ENCODE measurements at places on chromosomes 12 and 14.

DNA sequence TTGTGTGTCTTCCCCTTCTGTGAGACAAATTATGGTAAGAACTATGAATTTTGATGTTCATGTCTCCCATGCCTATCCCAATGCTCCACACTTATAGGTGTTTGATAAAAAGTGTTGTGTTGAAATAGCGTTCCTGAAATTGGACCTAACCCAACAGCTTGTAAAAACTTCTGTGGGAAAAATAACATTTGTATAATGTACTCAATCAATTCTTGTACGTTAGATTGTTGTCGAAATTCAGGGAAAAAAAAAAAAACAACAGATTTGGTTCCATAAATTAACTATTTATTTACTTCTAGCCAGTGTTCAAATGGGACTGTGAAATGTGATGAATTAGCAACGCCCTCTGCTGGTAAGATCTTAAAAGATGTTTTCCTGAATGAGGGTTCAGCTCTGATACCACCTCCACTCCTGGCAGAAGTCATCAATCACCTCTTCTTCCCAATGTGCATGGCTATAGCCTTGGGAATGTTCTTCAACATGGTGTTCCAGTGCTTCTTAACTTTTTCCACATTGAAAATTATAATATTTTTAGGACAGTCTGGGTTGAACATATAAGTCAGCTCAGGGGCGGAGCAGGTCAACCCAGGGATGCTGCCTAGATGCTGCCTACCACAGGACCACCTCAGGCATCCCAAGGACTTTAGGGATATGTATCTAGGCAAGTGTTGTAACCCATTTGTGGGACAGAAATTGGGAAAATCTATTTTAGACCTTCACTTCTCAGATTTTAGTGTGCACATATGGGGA, 170.6 kb downstream of the OTOGL start:
- DNase-seq = no peak

GRCh38 chr14:61347826-61348443, 26.6 kb downstream of the PRKCH start:
- no peak for DNase-seq

DNA sequence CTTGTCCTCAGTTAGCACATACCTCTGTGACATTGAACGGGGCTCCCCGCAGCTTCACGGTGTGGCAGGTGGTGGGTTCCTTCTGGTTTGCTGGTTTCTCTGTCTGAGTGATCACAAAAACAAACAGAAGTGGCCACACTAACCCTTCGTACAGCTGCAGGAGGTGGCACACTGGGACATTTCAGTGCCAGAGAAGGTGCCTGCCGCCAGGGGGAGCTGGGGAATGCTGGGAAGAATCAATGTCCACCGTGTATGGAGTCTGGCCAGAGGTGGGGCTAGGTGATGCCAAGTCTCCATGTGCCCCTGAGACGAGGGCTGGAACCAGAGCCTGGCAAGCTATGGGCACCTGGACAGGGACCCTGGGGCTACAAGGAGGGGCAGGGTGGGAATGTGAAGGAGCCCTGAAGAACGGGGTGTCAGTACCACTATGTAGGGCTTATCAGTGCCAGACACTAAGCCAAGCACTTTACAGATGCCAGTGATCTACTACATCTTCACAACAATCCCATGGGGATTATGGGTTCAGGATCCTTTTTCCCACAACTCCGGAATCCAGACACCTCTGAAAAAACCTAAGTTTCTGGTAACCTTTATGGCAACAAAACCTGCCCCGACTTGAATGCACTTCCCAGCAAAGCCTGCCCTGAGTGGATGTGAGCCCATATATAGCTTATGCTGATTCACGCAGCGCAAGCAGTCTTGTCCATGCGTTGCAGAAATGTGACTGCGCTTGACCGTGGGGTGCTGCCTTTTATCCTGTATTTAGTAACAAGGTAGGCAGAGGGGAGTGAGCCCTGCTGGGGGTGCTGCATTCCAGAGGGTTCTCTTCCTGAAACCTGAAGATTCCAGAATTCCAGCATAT, 10.8 kb downstream of the RBM19 start:
- no peak for DNase-seq

DNA sequence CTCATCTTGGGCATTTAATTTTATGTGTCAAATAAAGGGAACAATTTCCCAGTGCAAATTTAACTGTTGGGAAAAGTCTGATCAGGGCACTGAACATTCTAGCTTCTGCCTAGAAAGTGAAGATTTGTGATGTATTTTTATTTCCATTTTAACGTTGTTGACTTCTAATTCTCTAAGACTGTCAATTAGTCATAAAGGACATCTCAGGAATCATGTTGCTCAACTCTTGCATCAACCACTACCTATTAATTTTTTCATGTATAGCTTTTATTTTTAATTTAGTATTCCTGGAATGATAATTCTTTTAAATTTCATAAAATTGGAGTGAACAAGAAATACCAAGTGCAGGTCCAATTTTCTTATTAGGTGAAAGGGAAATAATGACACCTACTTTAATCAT, 87.9 kb upstream of the METAP2 start:
- no peak for DNase-seq

- DNase-seq = peak; percentile 51
Measured at GRCh38 chr12:101859664-101860607, 17.4 kb upstream of the DRAM1 start.

DNA sequence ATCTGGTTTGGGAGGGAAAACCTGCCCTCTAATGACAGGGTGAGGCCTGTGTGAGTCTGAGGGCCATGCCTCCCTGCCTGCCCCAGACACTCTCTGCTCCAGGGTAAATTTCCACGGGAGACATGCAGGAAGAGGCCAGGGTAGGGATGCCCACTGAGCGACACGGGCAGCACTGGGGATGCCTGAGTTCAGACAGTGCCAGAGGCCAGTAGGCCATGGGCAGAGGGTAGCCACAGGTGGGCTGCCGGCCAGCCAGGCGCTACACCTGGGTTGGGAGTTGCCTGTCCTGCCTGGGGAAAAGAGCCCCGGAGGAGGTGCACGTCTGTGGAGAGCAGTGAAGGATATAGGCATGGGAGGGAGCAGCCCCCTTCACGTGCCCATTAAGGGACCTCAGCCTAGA, 3.6 kb downstream of the SERPINA12 start:
- no peak for DNase-seq

DNA sequence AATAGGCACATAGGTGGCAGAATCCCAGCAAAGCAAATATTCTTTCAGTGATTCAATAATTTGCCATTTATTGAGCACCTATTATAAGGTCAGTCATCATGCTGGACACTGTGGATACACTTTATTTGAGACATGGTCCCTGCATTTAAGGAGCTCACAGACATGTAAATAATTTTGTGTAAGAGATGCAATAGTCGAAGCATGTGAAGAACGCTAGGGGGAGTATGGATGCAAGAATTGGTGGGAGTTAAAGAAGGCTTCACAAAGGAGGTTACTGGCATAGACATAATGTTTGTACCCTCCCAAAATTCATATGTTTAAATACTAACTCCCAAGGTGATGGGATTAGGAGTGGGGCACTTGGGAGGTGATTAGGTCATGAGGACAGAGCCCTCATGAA, 260.6 kb upstream of the GARIN6 start:
- no peak for DNase-seq

GRCh38 chr14:93319958-93320357, 12.9 kb downstream of the BTBD7 start:
- DNase-seq = no peak

DNA sequence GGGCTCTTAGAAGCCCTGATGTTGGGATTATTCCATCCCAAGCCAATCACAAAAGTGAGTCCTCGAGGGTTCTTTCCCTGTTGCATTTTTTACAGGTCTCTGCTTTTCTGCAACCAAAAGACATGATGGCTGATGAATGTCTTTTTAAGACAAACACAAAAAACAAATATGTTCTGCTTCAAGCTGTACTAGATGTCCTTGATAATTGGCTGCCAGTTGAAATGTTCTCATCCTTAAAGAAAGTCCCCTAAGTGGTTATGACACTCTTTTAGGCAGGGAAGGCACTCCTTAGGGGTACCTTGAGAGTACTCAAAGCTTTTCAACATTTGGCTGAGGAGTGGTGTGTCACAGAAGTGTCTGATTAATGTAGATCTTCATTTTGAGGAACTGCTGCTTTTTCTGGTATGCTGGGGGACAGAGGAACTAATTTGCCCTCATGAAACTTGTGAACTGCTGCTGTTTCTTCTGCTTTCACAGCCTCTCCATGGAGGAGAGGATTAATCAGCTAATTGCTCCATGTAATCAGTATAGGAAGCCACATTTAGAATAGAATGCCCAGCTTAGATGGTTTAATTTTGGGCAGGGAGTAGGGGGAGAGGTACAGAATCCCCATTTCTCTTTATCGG, 22.8 kb upstream of the IGF1 start:
- no peak for DNase-seq

Measured in CD4-positive, alpha-beta T cell (primary cell).